CD4-positive, alpha-beta T cell treated with Interleukin-6 for 4 hours (primary cell): ENCODE measurements at places on chromosomes 11 and 22.

DNA sequence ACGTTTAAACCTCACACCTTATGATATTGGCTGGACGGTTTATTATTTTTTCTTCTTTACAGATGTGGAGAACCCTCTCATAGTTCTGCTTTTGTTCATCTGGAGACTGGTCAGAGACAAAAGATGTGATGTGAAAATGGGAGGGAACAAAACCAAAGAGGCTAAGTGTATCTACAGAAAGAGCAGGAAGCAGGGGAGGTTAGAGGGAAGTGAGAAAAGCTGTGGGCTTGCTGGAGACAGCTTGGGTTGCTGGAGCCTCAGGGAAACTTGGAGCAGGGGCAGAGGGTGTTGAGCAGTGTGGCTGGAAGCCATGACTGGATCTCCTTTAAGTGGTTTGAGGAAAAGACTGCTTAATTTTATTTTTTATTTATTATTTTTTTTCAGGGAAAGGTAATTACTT lies 79.0 kb upstream of the SNX19 start:
- DNase-seq = no peak

- DNase-seq = no peak
Measured at GRCh38 chr11:91978747-91979146, 245.9 kb upstream of the FAT3 start.

DNA sequence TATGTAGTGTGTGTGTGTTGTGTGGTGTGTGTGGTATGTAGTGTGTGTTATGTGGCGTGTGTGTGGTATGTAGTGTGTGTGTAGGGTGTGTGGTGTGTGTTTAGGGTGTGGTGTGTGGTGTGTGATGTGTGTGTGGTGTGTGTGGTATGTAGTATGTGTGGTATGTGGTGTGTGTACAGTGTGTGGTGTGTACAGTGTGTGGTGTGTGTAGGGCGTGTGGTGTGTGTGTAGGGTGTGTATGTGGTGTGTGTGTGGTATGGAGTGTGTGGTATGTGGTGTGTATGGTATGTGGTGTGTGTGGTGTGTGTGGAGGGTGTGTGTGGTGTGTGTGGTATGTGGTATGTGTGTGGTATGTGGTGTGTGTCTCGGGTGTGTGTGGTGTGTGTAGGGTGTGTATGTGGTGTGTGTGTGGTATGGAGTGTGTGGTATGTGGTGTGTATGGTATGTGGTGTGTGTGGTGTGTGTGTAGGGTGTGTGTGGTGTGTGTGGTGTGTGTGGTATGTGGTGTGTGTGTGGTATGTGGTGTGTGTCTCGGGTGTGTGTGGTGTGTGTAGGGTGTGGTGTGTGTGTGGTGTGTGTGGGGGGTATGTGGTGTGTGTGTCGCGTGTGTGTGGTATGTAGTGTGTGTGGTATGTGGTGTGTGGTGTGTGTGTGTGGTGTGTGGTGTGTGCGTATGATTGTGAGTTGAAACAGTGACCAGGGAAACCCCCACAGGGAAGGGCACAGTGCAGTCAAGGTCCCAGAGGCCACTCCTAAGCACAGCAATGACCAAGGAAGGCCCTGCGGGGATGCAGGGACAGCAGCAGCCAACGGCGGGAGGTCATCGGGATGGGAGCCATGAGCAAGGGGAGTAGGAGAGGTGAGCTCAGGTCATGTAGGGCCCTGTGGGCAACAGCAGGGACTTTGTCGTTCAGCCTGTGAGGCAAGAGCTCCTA lies 2.9 kb upstream of the PPP6R2 start:
- DNase-seq = no peak

DNA sequence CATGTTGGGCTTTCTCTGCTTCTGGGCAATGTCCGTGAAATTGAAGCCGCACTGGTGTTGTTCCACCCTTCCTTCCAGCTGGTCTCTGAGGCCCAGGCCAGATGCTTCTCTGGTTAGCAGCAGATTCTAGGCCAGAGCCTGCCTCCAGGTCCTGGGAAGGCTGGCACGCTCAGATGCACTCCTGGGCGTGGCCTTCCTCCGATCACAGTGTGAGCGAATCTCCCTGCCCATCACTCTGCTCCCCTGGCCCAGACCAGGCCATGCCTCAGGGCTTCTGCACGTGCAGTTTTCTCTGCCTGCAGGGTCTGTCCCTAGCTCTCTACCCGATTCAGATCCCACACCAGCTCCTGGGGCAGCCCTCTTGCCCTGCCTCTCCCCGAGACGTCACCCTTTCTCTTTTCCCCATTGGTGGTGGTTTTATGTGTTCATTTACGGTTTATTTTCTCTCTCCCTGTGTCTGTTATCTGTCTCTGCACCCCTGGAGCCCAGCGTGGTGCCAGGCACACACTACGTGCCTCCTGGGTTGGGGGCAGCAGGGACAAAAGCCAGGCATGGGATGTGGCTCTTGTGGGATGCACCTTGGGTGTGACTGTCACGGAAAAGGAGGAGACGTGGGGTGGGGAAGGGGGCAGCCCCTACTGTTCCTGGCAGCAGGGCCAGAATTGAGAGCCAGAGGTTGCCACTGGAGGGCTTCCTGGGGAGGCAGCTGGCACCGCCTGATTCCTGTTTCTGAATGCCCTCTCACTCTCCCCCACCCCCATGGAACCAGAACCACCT lies 66.0 kb downstream of the KCNQ1 start:
- DNase-seq = no peak

GRCh38 chr22:35380537-35381423 lies at the start of gene HMOX1:
HMOX1 (plus strand) TSS chr22:35381096; CDS start chr22:35381174, 78 bp downstream.
- DNase-seq = peak; percentile 57

GRCh38 chr22:50138041-50138440 lies 32.5 kb upstream of the PANX2 start:
- no peak for DNase-seq
